ENCODE measurements at places on chromosomes 5 and 9.
A peak's percentile ranks its signal among the peaks of the same experiment; 100 is the strongest.

DNA sequence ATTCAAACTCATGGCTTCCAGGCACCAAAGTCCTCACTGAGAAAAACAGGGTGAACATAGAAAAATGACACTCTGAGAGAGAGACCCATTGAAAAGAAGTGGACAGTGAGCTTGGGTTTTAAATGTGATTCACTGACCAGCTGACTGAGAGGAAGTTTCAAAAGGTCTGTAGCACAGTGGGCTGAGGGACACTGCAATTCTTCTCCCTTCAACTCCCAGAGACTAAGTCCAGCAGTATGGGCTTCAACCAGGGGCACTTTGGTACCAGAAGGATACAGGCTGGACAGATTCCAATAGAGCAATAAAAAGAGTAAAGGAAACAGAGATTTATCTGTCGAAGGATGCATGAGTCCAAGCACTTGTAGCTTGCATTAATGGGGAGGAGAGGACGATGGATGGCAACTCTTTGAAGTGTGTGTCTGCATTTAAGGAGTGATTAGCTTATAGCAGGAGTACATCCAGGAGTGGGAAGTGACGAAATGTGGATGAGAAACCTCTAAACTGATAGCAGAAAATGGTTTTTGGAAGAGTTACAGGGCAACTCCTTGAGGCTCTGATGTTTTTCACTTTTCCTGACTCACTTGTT, 117.0 kb upstream of the ANKRD55 start:
- no peak for DNase-seq

DNA sequence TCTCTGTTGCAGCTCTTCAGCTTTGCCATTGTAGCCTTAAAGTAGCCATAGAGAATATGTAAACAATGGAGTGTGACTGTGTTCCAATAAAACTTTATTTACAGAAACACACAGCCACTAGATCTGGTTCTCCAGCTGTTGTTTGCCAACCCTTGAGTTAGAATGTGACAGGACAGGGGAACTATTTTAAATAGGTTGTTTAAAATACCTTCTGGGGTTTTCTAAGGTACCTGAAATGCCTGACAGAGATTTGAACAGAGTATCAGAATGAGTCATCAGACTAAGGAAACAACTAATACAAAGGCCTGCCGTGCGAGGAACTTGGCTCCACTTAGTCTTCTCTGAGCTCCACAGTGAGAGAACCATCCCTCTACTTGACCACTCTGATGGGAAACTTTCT, 85.4 kb downstream of the HSD17B4 start:
- DNase-seq: peak; percentile 67

DNA sequence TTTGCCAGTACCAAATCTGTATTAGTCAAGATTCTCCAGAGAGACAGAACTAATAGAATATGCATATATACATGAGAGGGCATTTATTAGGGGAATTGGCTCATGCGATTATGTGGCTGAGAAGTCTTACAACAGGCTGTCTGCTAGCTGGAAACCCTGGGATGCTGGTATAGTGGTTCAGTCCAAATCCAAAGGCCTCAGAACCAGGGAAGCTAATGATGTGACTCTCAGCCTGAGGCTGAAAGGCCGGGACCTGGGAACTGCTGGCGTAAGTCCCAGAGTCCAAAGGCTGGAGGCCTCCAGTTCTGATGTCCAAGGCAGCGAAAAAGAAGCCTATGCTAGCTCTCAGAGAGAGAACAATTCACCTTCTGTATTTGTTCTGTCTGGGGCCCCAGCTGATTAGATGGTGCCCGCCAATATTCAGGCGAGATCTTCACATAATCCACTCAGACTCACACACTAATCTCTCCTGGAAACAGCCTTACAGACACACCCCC, 84.1 kb downstream of the KIAA1958 start:
- DNase-seq: no peak

DNA sequence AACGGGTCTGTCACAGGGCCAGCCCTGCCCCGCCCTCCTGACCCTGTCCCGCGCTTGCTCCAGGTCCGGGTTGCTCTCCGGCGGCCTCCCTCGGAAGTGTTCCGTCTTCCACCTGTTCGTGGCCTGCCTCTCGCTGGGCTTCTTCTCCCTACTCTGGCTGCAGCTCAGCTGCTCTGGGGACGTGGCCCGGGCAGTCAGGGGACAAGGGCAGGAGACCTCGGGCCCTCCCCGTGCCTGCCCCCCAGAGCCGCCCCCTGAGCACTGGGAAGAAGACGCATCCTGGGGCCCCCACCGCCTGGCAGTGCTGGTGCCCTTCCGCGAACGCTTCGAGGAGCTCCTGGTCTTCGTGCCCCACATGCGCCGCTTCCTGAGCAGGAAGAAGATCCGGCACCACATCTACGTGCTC, 4.2 kb downstream of the B4GALT7 start:
- DNase-seq: no peak

DNA sequence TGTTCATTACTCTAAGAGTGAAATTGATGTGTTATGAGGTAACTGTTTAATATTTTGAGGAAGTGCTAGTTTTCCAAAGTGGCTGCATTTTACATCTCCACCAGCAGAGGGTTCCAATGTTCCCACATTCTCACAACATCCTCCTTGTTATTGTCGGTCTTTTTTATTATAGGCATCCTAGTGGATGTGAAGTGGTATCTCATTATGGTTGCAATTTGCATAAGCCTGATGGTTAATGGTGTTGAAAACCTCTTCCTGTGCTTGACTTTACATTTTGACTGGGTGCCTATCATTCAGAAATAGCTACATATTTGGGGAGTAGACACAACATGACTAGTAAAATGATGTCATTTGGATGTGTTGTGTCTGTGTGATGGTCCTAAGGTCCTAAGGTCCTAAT, 143.6 kb downstream of the MRPS30 start:
- DNase-seq: peak; percentile 54

- DNase-seq: no peak
These were observed 755.4 kb upstream of the CTNND2 start for GRCh38 chr5:12659686-12660085.

DNA sequence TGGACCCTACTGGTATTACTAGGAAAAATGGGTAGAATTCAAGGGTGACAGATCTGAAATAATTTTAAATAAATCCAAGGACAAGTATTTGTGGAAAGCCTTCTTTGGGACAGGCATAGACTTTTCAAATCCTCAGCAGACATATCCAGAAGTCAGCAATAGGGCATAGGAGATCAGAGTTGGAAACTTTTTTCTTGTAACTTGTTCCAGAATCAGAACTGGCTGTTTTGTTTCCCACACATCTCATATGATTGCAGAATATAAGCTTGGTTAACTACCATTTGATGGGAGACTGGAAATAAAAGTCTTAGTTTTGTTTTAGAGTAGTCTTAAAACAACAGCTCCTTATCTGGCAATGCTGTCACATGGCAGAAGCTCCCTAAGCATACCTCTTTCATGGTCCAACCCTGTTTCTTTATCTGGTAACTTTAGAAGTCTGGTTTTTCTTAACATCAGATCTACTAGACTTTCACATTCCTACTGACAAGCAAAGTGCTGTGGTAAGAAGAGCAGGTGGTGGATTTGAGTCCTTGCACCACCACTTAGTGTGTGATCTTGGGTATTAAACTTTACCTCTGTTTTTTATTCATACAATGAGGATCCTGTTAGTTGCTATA, 25.1 kb downstream of the XRCC4 start:
- no peak for DNase-seq

DNA sequence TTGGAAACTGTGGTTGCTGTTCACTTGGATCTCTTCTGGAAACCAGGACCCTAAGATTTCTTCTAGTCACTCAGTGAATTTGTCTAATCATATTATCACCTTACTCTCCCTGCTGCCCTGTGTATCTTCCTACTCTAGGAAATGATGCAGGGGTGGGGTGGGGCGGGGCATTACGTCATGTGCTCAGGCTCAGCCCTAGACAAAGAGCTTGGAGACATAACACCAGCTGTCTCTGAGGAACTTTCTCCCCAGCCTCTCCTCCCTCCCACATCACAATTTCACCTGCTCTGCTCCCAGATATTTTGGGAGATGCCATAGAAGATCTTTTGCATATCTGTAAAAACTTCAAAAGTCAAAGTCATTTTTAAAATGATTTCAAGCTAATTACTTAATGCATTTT, 470.4 kb downstream of the ZSWIM6 start:
- DNase-seq: no peak

GRCh38 chr5:54215233-54215736, 95.1 kb downstream of the ARL15 start:
- DNase-seq: no peak

- DNase-seq: no peak
These were observed 11.3 kb upstream of the GGTA1 start for GRCh38 chr9:121510766-121511550.

GRCh38 chr9:5982317-5982716, 33.1 kb downstream of the RANBP6 start:
- no peak for DNase-seq

DNA sequence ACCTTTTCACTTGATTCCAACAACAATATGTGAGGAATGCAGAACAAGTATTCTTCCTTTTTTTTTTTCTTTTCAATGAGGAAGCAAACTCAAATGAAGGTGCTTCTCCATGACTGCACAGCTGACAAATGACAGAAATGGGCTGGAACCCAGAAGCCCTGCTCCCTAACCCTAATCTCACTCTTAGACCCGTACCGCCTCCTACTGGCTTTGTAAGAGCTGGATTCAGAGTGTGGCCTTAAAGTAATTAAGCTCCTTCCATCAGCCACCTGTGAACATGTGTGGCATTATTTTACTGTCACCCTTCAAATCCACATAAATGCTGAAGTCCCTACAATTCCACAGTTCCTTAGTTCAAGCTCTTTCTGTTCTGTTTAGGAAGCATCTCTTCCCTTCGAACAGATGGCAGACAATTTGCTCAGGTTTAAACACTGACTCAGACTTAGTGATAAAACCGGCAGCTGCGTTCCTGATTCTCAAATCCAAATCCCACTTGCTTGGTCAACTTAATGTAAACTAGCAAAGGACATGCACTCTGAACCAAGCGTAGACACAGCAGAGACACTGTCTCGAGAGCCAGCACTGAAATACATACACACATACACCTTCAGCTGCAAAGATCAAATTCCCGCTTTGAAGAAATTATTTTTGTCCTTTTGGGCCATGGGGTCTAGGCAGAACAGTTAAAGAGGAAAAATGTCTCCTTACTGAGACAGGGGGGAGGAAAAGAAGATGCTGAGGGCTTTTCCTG, 316.7 kb upstream of the TLE4 start:
- DNase-seq: no peak

GRCh38 chr5:91359962-91360609, 23.0 kb downstream of the ARRDC3 start:
- DNase-seq: no peak

- DNase-seq: no peak
These were observed 123.8 kb downstream of the TMEM174 start for GRCh38 chr5:73296772-73297171.

GRCh38 chr5:43514025-43514424, 923 bp downstream of the C5orf34 start:
- DNase-seq: no peak

DNA sequence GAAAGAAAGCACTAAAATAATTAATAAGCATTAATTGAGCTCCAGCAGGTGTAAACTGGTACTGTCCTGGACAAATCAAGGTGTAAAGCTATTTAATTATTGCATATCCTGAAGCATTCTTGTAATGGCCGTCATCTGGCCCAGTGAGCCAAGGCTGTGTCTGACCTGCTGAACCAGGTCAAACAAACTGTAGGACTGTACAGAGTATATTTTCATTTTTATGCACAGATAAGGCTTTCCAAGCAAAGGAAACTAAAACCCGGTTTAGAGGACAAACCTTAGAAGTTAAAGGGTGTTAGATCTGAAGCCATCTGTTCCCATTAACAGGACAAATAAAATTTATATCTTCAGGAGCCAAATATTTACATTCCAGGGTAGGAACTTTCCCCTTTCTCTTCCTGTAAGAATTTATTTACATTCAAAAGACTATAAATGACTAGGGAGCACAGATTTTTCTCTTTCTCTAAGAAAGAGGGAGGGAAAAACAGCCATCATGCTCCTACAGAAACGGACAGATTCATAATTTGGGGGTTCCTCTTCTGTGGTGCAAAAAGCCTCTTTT, 69.8 kb downstream of the ESM1 start:
- peak; percentile 54 for DNase-seq

- DNase-seq: peak; percentile 49
These were observed 47.1 kb upstream of the MATR3 start for GRCh38 chr5:139246394-139246793.

- peak; percentile 97 for DNase-seq
These were observed 217.6 kb downstream of the NFIB start for GRCh38 chr9:14096258-14096922.

DNA sequence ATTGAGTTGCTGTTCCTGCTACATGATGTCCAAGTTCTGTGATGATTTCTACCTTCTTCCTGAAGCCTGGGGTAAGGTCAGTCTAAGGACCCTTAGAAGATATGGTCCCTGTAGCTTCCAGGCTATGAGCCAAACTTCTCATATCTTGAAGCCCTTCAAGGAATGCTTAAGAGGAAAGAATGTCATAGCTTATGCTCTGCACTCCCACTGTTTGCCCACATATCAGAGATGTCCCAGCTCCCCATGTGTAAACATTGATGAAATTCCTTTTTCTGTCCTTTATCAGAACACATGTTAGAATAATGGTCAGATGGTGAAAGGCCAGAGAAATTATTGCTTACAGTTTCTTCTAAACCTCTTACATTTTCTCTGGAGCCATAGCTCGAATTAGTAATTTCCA, 41.4 kb upstream of the RUSC2 start:
- no peak for DNase-seq

GRCh38 chr5:73446631-73447529, 1.7 kb downstream of the FOXD1 start:
- no peak for DNase-seq

- DNase-seq: no peak
These were observed 226.5 kb downstream of the ARL15 start for GRCh38 chr5:54083851-54084250.

GRCh38 chr5:94692581-94692980, 74.1 kb downstream of the SLF1 start:
- DNase-seq: no peak

GRCh38 chr5:128015978-128016377, 67.6 kb upstream of the SLC12A2 start:
- peak; percentile 40 for DNase-seq

DNA sequence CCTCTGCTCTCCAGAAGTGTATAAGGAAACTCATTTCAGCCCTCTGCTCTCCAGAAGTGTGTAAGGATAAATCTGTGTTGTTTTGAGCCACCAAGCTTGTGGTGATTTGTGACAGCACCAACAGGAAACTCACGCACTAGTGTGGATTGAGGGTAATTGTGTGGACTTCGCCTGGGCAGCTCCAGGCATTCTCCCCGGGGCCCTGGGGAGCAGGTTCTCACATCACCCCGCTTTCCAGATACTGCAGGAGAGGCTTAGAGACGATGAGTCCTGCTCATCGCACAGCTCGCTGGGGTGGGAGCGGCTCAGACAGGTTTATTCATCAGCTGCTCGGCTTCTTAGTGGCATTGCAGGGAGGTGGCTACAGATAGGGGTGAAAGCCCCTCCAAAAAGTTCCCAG, 38.4 kb upstream of the RNF130 start:
- no peak for DNase-seq

- DNase-seq: peak; percentile 65
These were observed 662.2 kb upstream of the ZNF608 start for GRCh38 chr5:125408448-125409233.

All from endothelial cell of umbilical vein (primary cell).